ENCODE measurements at places on chromosomes 6 and 20. TPM values are rescaled to one million over a fixed set of nuclear protein-coding genes. Genes with fewer than 3 reads are reported as not detected.

Gene SIRPB1
- total RNA-seq: 1.6 TPM

Gene GZF1
- total RNA-seq: 12.4 TPM

Gene LY86
- total RNA-seq: not detected

Gene FAM83C
- not detected for total RNA-seq

Gene GPR63
- total RNA-seq: not detected

Gene DACT2
- not detected for total RNA-seq

Gene HSD17B8
- 4.9 TPM for total RNA-seq

Gene TNNC2
- total RNA-seq: 0.33 TPM

Gene BPIFB1
- not detected for total RNA-seq

Gene PLCB4
- 5.0 TPM for total RNA-seq

Gene LAMA4
- 792 TPM for total RNA-seq

Gene FLRT3
- 0.96 TPM for total RNA-seq

Gene HDGFL1
- total RNA-seq: not detected

Gene WFDC5
- total RNA-seq: not detected

Gene ECT2L
- not detected for total RNA-seq

Gene ZFP57
- total RNA-seq: not detected

Gene WDR27
- 33.6 TPM for total RNA-seq

Gene PTK6
- not detected for total RNA-seq

Gene IPCEF1
- total RNA-seq: 0.96 TPM

Gene NMBR
- total RNA-seq: under 0.01 TPM

Gene NKAIN4
- not detected for total RNA-seq

Gene QKI
- total RNA-seq: 318 TPM

Gene JAG1
- 118 TPM for total RNA-seq

Gene SASH1
- total RNA-seq: 116 TPM

Gene DUSP15
- 0.65 TPM for total RNA-seq

Gene IMPG1
- 0.29 TPM for total RNA-seq

Gene SLCO4A1
- 3.1 TPM for total RNA-seq

Gene NEURL2
- 5.6 TPM for total RNA-seq
